T-helper 9 cell (primary cell): ENCODE measurements at places on chromosomes 7 and 10.

DNA sequence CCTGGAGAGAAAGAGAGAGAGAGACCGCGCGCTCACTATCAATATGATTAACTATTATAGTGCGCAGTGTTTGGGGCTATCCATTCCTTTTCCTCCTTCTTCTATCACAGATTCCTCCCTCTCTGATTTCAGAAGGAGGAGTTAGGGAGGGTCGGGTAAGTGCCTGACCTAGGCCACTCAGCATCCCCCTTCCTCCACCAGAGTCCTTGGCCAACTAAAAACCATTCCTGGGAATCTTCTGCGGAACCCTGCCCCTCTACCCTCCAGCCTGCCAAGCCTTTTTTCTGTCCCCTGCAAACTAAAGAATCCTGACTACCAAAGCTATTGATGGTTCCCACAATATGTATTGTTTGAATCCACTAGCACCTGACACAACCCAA lies 256.2 kb upstream of the NFE2L3 start:
- DNase-seq = no peak

- DNase-seq = no peak
These were observed 86.7 kb upstream of the IKZF1 start for GRCh38 chr7:50217821-50218281.

DNA sequence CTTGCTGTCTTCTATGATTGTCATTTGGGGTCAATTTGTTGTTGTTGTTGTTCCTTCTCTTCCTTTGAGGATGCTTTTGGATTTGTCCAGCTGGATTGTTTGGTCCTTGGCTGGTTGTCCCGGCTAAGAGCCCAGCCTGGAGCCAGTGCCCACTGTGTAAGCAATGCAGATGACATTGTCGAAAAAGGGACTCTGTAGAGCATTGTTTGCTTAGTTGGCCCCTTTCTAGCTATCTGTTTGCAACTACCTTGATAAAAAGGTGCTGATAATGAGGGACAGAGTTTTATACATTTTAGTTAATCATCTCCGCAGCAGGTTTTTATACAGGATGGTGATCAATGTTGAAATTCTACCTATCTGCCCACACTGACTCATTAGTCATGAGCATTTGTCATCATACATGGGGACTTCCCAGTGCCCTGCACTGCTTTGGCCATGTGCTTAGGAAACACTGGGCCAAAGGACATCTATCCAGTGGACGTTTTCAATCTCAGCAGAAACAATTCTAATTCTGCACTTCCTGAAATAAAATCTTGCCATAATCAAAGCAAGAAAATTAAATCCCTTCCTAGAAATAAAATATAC lies 311.9 kb downstream of the GRM8 start:
- DNase-seq = no peak

GRCh38 chr7:14851610-14852009 lies 50.9 kb downstream of the DGKB start:
- DNase-seq = no peak

DNA sequence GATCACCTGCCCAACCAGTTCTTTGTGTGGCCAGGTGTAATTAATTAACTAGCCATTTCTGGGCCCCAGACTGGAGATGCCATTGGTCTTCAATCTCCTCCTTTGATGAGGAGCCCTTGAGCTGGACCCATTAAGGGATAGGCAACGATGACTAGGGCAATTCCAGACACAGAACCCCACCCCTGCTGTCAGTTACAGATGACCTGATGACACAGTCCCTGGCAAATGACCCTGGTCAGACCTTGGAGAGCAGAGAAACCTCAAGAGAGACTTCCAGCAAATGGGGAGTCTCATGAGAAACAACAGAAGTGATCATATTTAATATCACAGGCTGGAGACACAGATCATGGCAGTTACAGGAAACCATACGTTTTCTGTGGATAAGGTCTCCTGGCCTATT lies 101.8 kb upstream of the TCF7L2 start:
- DNase-seq = no peak

GRCh38 chr7:148746135-148746534 lies 47.4 kb downstream of the CUL1 start:
- no peak for DNase-seq

GRCh38 chr10:50604809-50605208 lies 18.9 kb downstream of the SGMS1 start:
- no peak for DNase-seq

DNA sequence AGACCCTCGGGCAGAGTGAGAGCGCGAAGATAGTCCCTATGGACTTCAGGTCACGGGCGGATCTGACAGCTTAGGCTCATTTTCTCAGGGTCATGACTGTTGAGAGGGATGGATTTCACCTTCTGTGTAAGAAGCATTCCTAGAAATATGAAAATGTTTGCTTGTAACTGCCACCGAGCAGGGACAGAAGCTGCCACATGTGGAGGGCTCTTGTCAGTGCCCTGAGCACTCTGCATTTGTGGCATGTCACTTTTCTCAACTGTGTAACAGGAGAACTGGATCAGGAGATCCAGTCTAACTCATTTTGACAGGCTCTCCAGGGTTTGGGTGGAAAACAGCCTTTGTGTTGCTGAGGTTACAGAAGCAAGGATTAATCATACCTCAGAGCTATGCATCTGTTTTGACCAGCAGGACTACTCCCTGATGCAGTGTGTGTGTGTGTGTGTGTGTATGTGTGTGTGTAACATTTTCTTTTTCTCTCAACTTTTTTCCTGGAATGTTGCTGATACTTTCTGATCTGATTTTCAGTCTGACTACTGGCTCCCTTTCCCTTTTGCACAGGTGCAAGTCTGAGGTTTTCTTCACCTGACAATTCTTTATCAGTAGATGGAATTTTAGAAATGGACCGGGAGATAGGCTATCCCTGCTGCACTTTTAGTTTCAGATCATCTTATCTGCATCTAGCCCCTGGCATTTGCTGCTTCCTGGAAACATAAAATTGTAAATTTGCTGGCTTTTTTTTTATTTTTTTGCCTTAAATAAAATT lies 183.3 kb downstream of the STK31 start:
- DNase-seq = no peak

DNA sequence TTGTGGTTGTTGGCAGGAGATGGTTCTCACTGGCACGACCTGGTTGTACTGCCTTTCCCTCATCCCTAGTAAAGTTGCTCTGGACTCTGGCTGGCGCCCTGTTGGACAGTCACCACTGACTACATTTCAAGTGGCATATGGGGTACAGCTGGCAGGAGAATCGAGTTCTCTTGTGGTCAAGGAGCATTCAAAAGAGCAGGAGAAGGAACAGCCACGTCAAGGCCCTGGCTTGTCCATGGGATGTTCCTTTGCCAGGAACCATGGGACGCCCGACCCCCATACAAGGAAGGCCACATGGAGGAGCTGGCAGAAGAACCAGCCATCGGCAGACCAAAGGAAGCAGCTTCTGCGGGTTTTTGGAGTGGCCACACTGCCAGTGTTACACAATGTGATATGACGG lies 87.0 kb upstream of the SLC25A13 start:
- no peak for DNase-seq

DNA sequence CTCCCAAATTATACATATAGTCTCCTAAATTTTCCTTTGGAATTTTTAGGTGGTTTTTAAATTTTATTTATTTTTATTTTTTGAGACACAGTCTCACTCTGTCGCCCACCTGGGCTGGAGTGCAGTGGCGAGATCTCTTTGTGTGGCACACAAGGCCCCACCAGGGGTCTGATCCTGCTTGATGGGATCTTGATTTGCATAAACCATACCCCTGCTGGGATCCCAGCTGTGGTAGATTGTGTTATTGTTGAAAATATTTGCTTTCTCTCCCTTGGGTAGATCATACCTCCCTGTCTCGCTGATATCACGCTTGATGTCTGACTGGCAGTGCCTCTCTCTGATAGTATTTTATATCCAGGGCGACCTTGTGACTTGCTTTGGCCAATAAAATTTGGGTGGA lies 5.6 kb upstream of the MUC3A start:
- no peak for DNase-seq

DNA sequence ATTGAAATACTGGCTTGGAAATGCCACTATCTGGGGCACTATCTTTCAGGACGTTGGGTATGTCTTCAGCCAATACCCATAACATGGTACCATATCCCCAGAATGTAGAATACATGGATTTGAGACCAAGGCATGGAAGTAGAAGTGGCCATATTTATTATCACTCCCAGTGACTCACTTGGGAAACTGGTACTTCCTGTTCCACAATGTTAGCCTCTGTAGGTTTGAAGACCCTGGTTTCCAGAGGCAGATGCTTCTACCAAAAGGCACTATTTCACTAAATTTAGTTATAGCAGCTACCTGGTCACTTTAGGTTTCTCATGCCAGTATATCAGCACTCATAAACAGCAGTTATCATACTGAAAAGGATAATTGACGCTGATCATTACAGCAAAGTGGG lies 184.2 kb downstream of the CCDC71L start:
- no peak for DNase-seq

DNA sequence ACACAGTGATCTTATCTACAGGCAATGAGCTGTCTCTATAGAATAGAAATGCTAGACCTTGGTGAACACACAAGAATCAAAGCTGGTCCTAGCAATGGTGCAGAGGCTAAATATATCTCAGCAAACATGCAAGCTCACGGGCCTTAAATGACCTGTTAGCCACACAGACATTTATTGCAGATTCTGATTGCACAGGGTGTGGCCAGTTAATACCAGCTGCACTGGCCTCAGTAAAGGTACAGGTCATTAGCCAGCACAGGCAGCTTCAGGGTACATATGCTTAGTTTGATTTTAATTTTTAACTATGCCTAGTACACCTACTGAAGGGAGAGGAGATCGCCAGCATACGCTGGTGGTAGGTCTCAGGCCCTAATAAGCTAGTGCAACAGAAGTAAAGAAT lies 265.4 kb upstream of the DGKB start:
- DNase-seq = no peak

DNA sequence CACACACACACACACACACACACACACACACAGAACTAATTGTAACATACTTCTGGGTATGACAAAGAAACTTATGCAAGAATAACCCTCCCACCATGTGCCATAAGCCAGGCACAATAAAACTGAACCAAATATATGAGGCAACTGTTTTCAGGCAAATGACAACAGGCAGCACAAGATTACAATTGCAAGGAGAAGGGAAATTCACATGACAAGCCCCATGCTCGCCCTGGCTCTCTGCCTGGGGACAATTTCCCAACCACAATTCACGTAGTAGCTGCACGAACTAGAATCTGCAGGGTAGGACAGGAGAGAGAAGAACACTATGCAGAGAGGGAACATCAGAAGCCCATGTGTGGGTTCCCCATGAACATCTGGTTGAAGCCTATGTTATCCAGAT lies 143.3 kb downstream of the CALN1 start:
- no peak for DNase-seq

DNA sequence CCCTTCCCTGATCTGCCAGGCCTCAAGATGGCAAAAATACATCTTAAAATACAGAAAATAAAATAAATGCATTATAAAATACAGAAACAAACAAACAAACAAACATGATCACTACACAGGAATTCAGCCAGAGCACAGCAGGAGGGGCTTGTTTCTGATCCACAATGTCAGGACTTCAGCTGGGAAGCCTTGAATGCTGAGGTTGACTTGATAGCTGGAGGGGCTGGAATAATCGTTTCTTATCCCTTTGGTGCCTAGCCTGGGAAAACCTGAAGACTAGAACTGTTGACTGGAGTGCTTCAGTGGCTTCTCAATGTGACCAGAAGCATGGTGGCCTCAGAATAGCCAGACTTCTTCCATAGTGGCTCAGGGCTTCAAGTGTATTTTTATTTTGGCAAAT lies 9.2 kb upstream of the MARVELD1 start:
- DNase-seq = no peak

GRCh38 chr10:44339218-44339617 lies 45.7 kb downstream of the CXCL12 start:
- no peak for DNase-seq

GRCh38 chr7:140182917-140183316 lies 6.1 kb upstream of the KDM7A start:
- DNase-seq = no peak

DNA sequence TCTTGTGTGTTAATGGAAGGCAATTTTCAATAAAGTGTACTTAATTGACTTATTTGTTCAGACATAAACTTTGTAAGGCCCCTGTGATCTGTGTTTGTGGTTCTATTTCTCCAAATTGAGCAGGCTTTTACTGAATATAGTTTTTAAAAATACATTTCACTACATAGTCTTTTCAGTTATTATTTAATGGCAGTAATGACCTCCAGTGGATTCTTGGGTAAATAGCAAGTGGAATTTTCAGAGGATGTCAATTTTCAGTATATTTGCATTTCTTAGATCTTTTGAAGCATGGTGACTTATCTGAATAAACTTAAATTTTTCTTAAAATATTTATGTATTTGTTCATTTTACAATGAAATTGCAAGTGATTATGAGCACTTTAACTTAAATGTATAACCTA lies 203.1 kb upstream of the PCLO start:
- DNase-seq = no peak

DNA sequence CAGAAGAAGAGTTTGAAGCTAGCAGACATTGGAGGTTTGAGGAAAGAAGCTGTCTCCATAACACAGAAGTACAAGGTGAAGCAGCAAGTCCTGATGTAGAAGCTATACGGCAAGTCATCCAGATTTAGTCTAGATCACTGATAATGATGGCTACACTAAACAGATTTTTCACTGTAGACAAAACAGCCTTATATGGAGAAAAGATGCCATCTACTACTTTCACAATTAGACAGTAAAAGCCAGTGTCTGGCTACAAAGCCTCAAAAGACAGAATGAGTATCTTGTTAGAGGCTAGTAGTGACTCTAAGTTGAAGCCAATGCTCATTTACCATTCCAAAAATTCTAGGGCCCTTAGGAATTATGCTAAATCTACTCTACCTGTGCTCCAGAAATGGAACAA lies 85.1 kb downstream of the SNX13 start:
- no peak for DNase-seq
